MV-4-11 (cell line): ENCODE measurements at places on chromosomes 3 and 15.

- DNase-seq, result no peak
Measured at GRCh38 chr3:48238531-48239085, 2.3 kb upstream of the ZNF589 start.

DNA sequence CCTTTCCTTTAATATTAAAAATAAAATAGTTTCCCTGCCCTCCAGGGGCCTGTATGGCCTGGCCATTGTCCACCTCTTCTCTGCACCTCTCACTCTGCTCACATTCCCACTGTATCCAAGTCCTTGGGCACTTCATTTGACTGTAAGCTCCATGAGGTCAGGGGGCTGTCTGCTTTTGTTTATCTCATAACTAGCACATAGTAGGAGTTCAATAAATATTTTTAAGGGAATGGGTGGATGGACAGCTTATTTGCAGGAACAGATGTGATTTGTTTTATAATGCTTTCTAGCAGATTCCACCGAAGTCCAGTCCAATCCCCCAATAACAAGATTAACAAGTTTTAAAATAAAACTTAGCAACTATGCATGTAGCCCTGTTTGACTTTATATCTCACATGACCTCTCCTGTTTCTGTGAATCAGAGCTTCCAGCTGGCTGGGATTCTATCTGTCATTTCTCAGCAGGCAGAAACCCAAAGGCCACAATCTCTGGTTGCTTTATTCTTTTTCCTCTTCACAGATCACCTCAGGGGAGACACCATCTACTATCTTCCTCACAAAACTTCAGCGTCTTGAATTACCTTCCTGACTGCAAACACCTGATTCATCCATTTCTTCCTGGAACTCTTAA, 123.0 kb upstream of the NR2F2 start:
- DNase-seq, result no peak

GRCh38 chr3:197010556-197011351, 18.9 kb downstream of the MELTF start:
- DNase-seq, result no peak

DNA sequence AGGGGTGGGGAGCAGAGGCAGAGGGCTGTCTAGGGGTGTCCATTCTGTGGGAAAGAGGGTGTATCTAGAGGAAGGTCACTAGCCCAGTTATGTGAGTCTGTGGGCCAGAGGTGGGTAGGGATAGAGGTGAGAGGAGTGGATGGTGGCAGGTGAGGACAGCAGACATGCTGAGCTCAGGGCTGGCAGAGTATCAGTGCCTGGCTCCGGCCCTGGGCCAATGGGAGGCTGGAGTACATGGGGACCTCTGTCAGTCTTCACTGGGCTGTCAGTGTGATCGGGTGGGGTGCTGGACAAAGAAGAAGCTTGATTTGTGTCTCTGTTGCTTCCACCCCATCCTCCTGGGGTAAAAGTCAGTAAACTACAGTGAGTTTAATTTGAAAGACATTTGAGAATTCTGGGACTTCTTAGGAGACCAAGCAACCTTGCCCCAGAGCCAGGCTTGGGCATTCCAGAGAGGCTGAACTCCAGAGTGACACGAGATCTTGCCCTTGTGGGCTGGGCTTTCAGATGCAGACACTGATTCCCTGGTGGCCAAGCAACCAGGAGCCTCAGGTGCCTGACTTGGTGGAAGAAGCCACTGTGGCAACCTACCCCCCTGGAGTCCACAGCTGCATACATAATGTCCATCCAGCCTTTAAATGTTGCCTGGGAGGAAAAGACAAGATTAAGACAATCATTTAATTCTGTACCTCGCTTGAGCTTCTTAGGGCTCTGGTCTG, 60.7 kb downstream of the EXOG start:
- DNase-seq, result no peak

DNA sequence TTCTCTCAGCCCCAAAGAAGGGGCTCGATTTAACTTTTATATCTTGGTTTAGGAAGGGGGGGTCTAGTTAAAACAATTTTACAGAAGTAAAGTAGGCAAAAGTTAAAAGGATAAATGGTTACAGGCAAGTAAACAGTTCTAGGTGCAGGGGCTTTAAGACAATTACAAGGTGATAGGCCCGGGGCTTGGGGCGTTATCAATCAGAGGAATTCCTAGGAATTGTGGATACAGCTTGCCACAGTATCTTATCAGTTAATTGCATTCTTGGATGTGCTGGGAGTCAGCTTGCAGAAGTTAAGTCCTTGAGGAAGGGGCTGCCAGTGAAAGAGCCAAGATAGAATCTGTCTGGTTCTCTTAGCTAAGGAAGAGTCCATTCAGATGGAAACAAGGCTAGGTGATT, 52.7 kb downstream of the NSMCE3 start:
- DNase-seq, result no peak

GRCh38 chr15:59002418-59002859, 15.0 kb downstream of the RNF111 start:
- peak; percentile 92 for DNase-seq

- DNase-seq, result no peak
Measured at GRCh38 chr3:13577181-13578121, 28.5 kb downstream of the FBLN2 start.

- no peak for DNase-seq
Measured at GRCh38 chr15:88930579-88930978, 17.4 kb upstream of the MFGE8 start.

GRCh38 chr3:58719684-58720083, 53.1 kb upstream of the FAM3D start:
- no peak for DNase-seq

DNA sequence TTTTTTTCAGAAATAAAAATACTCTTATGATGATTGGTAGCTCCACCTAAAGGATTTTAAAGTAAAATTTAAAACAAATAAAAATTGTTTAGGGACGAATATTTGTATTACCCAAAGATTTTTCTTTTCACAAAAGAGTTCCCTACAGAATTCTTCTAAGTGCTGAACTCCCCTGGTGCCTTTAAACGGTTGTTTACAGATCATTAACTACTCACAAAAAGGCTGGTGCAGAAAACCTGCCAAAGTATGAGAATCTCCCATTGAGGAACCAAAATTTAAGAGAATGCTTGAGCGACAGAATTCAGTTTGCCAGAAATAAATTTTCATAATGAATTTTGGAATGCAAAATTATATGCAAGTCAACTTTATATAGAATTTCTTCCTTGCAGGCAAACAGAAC, 497.8 kb upstream of the NR2F2 start:
- DNase-seq, result no peak

- no peak for DNase-seq
Measured at GRCh38 chr3:43856761-43857160, 166.0 kb downstream of the ABHD5 start.

DNA sequence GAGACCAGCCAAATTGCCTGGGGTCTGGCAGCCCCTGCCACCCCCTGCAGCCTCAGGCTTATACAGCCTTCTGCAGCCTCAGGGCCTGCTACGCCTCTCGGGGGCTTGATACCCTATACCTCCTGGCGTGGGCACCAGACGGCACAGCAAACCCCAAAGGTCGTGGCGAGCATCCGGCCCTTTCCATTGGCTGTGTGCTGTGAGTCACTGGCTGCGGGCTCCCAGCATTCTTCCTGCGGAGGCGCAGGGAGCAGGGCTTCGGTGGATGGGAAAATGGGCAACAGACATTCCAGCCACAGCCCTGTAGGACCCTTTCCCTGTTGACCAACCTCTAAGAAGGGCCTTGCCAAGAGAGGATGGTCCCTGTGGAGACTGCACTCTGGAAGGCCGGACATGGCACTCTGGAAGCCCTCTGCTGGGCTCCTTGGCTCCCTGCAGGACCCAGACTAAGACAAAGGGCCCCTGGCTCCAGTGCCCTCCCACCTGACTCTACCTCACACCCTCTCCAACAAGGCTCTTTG, 59.6 kb downstream of the ITGA11 start:
- peak; percentile 25 for DNase-seq

GRCh38 chr15:28097656-28098359, 1.3 kb downstream of the OCA2 start:
- DNase-seq, result no peak

- no peak for DNase-seq
Measured at GRCh38 chr3:111963424-111963823, 15.4 kb upstream of the ABHD10 start.

- no peak for DNase-seq
Measured at GRCh38 chr15:77688266-77688665, 55.6 kb upstream of the LINGO1 start.

- peak; percentile 17 for DNase-seq
Measured at GRCh38 chr3:106542101-106542769, 673.4 kb upstream of the CBLB start.

GRCh38 chr15:28096670-28097431, 2.3 kb downstream of the OCA2 start:
- DNase-seq, result no peak

GRCh38 chr15:91126080-91126479, 26.0 kb downstream of the SV2B start:
- DNase-seq, result no peak

GRCh38 chr3:12486001-12486400, 1.7 kb downstream of the TSEN2 start:
- no peak for DNase-seq

- peak; percentile 21 for DNase-seq
Measured at GRCh38 chr3:33134026-33134625, 20.3 kb downstream of the CRTAP start.

- DNase-seq, result no peak
Measured at GRCh38 chr3:120182613-120183511, 88.6 kb upstream of the GSK3B start.

GRCh38 chr3:60582288-60582687, 669.0 kb downstream of the FHIT start:
- no peak for DNase-seq

- no peak for DNase-seq
Measured at GRCh38 chr3:195182470-195182795, 88.5 kb downstream of the XXYLT1 start.

- no peak for DNase-seq
Measured at GRCh38 chr3:71244826-71245488, 338.6 kb downstream of the FOXP1 start.

DNA sequence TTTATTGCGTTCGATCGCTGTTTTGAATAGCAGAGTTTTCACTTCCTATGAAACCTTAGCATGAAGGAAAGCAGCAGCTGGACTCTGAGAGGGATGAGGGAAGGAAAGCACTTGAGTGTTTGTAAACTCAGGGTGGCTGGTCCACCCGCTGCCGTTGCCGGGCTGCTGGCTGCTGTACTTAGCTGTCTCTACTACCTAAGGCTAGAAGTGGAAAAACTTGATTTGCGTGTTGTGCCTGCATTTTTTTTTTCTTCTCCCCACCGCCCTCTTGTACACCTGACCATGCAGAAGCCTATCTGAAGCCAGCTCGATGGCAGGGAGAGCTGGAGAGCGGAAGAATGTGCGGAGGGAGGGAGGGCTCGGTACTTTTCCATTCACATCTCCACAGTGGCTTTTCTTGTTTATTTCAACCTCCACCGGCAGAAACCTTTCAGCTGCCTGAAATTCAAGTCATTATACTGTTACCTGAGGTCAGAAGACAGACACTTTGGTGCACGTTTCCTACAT, 4.8 kb upstream of the BCL6 start:
- peak; percentile 51 for DNase-seq

DNA sequence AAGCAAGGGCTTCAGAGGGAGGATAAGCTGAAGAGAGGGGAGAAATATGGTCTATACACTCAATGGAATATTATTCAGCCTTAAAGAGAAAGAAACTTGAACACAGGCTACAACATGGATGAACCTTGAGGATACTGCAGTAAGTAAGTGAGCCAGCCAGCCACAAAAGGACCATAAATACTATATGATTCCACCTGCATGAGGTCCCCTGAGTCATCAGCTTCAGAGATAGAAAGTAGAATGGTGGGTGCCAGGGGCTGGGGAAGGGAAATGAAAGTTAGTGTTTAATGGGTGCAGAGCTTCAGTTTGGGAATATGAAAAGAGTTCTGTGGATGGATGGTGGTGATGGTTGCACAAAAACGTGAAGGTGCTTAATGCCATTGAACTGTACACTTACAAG, 68.4 kb upstream of the SEC13 start:
- DNase-seq, result peak; percentile 42

DNA sequence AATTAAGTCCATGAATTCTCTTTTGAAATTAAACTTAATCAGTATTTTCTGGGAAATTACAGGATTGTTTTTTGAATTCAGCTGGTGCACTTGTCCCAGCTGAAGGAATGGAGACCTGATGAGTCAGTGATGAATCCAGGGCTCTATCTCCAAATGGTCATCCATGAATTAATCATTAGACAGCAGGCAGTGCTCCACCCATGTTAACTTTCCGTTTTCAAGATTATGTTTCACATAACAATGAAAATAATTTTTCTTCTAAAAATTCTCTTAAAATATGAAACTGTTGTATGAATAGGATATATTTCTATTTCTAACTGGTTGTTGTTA, 13.9 kb upstream of the PAQR9 start:
- no peak for DNase-seq

GRCh38 chr15:30991255-30992235, at the start of gene MTMR10:
Gene MTMR10, minus strand, starts transcription at chr15:30991628. Its CDS starts 122 bp downstream, at chr15:30991506.
- DNase-seq, result peak; percentile 60

- peak; percentile 23 for DNase-seq
Measured at GRCh38 chr3:185631508-185632206, 45.6 kb downstream of the SENP2 start.

- DNase-seq, result no peak
Measured at GRCh38 chr3:132087356-132087755, 52.5 kb upstream of the CPNE4 start.

DNA sequence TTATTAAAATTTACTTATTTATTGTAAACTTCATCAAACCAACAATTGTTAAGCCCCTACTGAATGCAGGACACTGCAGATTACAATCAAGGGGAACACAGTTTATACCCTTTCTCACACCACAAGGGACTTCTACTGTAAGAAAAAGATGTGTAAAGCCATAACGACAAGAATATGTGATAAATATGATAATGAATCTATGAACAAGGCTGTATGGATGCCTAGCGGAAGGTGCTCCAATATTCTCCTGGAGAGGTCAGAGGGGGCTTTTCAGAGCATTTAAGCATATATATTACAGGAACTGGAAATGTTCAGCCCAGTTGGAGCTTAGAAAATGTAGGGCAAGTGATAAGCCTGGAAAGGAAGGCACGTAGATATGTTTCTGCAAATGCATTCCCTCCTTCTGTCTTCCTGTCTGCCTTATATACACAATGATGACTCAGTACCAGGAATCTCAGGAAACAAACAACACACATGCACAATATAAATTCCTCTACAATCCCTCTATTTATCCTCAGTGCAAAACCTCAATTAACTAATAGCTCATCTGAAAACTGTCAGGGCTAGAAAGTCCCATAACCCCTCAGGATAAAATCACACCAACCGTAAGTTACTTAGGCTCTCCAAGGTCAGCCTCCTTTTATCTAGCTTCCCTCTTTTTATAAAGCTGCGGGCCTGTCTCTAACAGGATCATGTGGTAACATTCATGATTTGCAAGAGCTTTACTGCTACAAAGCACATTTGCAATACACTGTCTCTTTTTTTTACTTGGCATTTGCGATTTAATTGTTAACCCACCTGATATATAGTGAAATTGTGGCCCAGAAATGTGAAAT, 393.1 kb downstream of the LPP start:
- DNase-seq, result no peak

DNA sequence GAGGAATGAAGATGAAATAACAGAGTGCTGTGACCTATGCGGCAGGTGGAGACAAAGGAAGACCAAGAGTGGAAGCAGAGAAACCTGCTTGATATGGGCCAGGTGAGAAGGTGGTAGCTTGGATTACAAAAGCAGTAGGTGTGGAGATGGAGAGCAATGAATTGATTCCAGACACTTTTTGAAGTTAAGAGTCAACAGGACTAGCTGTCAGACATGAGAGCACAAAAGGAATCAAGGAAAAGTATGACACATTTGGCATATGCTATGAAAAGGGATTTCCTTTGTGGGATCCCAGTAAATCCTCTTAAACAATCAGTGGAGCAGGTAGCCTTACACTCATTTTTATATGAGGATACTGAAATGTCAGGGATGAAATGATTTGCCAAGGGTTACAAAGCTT, 160.5 kb downstream of the GREM1 start:
- DNase-seq, result no peak

GRCh38 chr3:176855901-176856486, 341.3 kb downstream of the TBL1XR1 start:
- no peak for DNase-seq
